ENCODE measurements at places on chromosomes 7 and 10.

- no peak for DNase-seq
These were observed 191.8 kb upstream of the CDCA7L start for GRCh38 chr7:22137466-22137865.

DNA sequence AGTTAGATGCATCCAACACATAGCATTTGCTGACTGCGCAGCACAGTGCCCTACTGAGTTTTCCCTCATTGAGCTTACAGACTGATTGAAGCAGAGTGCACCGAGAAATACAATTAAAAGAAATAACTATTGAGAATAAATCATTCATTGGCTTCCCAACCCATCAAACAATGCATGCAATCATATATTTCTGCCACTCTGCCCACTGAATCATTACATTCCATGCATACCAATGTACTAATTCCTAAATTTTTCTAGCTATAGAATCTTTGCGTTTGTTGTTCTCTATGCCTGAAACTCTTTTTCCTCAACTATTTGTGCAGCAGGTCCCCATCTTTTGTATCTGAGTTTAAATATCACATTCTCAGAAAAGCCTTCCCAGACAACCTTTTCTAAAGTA is 783.8 kb downstream of the SORCS1 start:
- DNase-seq = no peak

DNA sequence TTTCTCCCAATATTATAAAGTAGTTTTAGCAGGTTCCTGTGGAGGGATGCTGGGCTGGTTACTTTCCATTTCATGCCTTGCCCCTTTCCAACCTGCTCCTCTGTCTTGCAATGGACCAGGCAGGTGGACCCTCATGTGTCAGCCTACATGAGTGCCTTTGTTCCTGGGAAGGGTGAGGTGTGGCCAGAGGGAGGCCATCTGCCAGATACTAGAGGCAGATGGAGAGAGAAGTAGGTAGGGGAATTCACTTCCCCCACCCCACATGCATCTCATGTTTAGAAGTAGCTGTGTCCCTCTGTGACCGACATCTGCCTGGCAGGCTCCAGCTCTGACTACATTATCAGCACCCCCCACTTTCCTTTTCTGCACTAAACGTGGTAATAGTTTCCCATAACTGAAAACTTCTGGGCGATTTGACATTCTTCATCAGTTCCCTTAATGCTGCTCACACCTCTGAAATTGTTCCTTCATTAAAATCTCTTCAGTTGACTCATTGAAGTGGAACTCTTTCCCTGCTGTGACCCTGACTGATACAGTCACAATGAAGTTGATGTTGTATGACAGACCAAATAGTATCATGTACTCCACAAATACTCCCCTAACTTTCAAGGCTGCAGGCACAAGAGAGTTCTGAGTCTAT is 396.3 kb upstream of the FZD8 start:
- no peak for DNase-seq

GRCh38 chr10:28530751-28531150 is 2.2 kb upstream of the WAC start:
- DNase-seq = no peak

DNA sequence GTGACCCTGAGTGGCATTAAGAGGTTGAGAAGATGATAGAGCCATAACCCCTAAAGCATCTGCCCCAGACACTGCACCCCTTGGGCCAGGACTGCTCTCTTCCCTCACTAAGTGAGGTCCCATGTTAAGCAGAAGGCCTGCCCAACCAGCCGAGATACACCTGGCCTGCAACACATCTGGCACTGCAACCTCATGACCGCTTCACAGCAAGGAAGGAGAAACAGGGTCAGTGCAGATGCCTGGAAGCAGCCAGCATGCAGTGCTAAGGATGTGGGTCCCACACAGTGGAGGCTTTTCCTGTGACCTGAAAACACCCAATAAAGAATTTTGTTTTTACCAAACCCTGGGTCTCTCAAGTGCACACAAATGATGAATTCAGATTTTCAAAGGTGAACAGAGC is 7.4 kb downstream of the NOD1 start:
- DNase-seq = no peak

- DNase-seq = no peak
These were observed 16.5 kb downstream of the MAT1A start for GRCh38 chr10:80272793-80273522.

All from amygdala (tissue), 56 donors.